ENCODE measurements at places on chromosomes 2 and 18.

DNA sequence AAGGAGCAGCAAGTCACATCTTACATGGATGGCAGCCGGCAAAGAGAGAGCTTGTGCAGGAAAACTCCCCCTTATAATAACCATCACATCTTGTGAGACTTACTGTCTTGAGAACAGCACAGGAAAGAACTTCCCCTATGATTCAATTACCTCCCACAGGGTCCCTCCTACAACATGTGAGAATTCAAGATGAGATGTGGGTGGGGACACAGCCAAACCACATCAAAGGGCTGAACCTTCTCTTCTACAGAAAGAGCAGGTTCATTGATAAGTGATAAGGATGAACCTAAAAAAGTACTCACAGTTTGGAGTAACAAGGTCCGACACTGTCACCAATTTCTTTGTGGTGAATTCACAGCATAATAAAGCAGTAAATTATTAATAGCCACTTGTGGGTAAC, 422.2 kb upstream of the FSIP2 start:
- no peak for DNase-seq

GRCh38 chr2:158395166-158395565, 61.4 kb downstream of the CCDC148 start:
- no peak for DNase-seq

GRCh38 chr18:42038936-42039335, 83.9 kb downstream of the PIK3C3 start:
- no peak for DNase-seq

DNA sequence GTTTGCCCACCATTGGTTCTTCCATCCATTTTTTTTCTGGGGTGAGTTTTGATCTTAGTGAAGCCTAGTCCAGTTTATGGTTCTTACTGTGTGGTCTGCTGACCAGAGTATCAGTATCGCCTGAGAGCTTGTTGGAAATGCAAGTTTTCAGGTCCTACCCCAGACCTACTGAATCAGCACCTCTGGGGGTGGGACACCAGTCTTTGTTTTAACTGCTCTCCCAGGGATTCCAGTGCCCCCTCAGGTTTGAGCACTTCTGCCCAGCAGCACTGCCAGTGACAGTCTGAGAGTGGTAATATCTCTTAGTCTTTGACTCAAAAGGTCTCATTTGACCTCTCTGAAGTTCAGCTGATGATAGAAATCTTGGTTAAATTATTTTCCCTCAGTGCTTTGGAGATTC, 269.3 kb downstream of the ALPK2 start:
- DNase-seq: no peak

- no peak for DNase-seq
Observed at GRCh38 chr2:50838316-50838715, 193.6 kb downstream of the NRXN1 start.

GRCh38 chr18:8994603-8995002, 107.9 kb upstream of the NDUFV2 start:
- DNase-seq: no peak

GRCh38 chr2:61006486-61007105, 10.9 kb upstream of the PEX13 start:
- DNase-seq: no peak

DNA sequence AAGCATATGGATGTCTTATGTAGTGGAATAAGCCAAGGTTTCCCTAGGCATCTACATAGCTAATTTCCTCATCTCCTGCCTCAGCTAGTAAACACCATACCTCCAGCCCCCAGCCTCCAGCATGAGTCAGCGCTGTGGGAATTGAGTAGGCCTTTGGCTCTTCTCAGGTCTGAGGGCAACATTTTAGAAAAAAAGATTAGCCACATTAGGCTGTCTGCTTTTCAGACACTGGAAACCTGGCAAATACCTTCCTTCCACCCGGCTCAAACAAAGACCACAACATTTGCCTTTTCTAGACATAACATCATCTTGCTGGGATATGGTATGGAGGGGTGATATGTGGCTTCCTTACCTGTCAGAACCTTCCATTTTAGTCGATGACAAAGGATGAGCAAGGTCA, 6.1 kb upstream of the CCDC195 start:
- no peak for DNase-seq

- DNase-seq: no peak
Observed at GRCh38 chr2:179765666-179766065, 95.7 kb downstream of the ZNF385B start.

DNA sequence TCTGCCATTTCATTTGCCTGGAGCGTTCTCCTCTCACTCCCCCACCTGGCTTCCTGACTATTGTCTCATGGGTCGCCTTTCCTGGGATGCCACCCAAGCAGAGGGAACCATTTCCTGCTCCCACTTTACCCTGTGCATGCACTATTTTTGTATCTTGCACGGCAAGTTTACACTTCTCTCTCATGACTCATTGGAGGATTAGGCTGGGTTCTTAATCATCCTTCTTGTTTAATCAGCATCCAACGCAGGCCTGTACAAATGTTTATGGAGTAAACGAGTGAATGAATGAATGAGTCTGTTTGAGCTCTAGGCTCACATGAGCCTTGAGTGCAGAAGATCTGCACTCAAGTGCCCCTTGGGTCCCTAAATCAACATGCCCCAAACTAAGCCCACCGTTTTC, 3.8 kb upstream of the ARHGAP25 start:
- no peak for DNase-seq

GRCh38 chr2:111896024-111896423, 2.4 kb upstream of the MERTK start:
- DNase-seq: no peak

DNA sequence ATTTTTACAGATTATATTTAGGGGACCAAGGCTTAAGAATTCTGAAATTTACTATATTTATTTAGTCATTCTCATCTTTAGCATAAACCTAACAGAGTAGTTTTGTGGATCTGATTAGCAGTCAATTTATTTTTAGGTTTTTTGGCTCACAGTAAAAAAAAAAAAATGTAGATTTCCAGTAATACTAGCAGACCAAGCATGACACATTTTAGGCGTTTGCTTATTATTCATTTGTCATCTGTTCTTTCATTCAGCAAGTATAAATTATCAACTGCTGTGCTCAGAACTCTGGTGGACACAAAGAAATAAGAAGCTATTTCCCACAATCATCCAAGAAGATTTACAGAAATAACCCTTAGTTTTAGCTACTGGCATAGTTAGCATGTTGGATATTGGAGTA, 20.6 kb downstream of the PDE1A start:
- no peak for DNase-seq

GRCh38 chr2:24638568-24638967, 147.5 kb downstream of the NCOA1 start:
- no peak for DNase-seq

- no peak for DNase-seq
Observed at GRCh38 chr2:189287982-189288521, 108.5 kb upstream of the COL5A2 start.

GRCh38 chr2:8540552-8541055, 141.3 kb upstream of the ID2 start:
- DNase-seq: no peak

- no peak for DNase-seq
Observed at GRCh38 chr2:189552334-189552990, 28.1 kb downstream of the SLC40A1 start.

GRCh38 chr2:67649331-67650261, 252.5 kb downstream of the ETAA1 start:
- peak; percentile 14 for DNase-seq

DNA sequence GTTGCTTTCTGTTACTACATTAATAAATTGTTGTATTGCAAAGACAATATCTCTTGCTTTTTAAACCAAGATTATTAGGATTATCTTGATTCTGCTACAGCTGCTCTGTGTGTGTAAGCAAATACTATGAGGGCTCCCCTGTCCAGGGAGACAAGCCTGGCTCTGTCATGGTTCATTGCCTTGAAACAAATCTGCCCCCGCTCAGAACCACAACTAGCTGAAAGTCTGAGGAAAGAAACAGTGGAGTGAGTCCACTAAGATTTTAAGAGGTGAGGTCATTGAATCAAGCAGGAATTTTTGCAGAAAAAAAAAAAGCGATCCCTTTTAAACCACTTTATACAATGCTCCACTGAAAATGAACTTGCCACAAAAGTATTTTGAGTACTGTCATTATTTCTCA, 30.8 kb upstream of the LRRTM4 start:
- no peak for DNase-seq

DNA sequence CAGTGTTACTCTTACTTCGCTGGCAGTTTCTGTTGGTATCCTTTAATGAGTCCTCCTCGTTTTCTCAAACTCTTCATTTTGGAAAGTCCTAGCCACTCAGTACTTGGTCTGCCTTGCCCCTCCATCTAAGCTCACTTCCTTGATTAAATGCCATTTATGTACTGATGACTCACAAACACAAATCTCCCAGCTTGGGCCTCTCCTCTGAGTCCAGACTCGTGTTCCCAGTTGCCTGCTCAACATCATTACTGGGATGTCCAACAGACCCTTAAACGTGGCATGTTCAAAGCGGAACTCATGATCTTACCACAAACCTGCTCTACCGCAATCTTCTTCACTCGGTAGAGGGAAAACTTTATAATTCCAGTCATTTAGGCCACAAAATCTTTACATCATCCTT, 13.8 kb upstream of the CCDC68 start:
- DNase-seq: no peak

- DNase-seq: no peak
Observed at GRCh38 chr2:168210895-168211570, 36.4 kb downstream of the STK39 start.

- no peak for DNase-seq
Observed at GRCh38 chr18:71707400-71707799, 836.7 kb downstream of the CBLN2 start.

GRCh38 chr18:61651880-61652268, 240.9 kb downstream of the RNF152 start:
- DNase-seq: peak; percentile 68

GRCh38 chr2:144876013-144876412, 356.1 kb upstream of the ZEB2 start:
- no peak for DNase-seq

DNA sequence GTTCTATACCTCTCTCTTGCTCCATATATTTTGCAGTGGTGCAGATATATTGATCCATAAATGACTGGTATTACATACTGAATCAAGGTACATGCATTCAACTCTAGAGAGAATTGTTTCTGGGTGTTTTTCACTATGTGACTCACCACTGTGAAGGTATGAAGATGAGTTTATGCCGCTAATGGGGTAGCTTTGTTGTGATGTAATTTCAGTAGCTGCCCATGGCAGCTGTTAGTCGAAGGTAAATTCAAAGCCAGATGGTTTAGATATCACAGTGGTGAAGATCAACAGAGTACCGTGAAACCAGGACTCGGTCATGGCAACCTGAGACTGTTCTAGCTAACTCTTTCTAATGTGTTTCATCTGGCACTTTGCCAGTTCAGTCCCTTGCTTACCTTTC, 50.4 kb downstream of the PKP4 start:
- DNase-seq: no peak

DNA sequence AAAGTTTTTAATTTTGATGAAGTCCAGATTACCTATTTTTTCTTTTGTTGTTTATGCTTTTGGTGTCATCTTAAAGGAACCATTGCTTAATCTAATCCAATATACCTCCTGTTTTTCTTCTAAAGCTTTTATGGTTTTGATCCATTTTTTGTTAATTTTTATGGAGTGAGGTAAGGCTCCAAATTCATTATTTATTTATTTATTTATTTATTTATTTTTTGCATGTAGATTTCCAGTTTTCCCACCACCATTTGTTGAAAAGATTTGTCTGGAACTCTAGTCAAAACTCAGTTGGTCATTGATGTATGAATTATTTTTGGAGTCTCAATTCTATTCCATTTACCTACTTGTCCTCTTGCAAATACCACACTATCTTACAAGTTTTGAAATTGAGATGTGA, 99.4 kb upstream of the RBMS1 start:
- DNase-seq: no peak

DNA sequence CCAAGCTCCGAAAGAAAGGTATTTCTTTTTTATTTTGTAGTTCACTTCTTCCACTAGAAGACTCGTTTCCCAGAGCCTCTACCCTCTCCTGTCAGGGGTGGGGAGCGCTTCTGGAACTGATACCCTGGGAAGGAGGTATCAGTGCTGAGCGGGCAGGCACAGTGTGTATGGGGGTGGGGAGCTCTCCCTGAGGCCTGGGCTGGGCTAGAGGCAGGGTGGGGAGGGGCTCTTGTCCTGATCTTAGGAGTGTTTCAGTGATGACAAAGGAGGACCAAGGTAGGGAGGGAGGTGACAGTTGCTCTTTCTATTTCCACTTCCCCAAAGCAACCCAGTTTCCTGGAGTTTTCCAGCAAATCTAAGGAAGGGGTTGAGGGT, 65.4 kb downstream of the ARHGAP25 start:
- DNase-seq: no peak

DNA sequence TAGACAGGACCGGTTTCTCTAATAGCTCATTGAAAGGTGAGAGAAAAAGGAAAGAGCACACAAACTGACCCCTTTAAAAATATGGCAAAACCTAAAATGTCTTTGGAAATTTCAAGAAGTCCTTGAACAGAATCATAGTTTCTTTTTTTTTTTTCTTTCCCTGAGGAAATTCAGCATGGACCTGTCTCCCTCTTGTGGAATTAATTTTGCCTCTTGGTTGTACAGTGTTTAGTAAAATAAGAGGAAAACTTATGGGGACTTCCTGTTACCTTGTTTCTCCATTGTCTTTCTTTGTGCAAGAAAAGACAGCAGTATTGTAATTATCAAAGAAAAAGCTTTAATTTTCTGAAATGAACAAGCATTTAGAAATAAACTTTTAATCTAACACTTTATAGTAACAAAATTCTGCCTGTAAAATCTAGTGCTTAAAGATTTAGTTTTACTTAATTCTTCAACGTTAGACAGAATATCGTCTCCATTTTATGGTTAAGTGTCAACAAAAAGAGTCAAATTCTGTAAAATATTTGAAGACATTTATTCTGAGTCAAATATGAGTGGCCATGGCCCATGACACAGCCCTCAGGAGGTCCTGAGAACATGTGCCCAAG, 176.3 kb upstream of the NABP1 start:
- DNase-seq: no peak

DNA sequence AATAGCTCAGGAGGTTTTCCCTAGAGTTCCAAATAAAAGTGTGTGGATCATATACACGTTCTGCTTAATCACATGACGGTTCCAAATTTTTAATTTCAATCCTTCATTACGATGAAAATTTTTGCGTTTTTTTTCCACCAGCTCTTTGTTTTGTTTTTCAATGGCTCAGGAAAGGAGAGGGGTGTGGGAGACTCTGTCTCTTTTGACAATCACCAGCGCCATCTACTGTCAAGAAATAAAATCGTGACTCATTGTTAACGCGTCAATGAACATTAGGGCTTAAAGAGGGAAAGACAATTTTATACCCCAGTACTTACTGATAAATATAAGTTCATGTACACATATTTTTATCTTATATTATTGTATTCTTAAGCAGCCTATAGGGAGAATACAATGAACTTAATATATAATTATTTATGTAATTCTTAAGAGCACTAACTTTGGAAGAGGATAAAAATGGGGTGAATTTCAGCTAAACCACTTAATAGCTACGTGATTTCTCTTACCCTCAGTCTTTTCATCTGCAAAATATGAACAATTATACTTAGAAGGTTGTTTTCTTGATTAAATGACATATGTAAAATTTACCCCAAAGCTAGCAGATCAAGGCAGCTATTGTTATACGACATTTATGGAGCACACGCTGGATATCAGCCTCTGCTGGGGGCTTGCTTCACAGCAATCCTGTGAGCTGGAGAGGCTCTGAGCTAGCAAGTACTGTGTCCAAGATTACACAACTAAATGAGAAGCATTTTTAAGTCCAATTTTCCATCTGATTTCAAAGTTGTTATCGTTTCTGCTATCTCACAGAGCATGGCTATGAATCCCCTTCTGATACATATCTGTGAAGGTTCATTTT, 47.4 kb upstream of the RMDN2 start:
- peak; percentile 69 for DNase-seq

Data from NCI-H1417 treated with DMSO at 0.1 percent for 48 hours (cell line).